ENCODE measurements at places on chromosomes 6 and 20.

DNA sequence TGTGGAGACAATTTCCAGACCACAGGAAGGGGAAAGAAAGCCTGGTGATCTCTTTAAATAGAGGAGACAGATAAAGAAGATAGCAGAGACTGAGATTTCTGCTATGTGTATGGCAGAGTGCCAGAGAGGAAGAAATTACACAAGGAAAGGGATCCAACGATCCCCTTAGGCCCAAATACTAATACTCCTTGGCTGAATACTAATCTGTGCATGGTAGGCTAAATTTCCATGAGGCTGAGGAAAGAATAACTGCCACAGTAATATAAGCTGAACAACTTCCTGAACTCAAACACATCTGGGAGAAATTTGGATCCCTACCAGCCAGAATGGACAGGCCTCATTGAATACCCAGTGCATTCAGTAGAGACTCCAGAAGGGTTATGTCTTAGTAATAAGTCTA lies 83.3 kb upstream of the TNFAIP3 start:
- no peak overlapping the region for H3K27ac ChIP-seq
- H3K4me3 ChIP-seq: no peak overlapping the region
- no peak for DNase-seq
- no peaks in the 10 kb centered on the region for H3K4me1 ChIP-seq
- no peaks in the 10 kb centered on the region for H3K27me3 ChIP-seq

GRCh38 chr6:33088258-33088930 lies 12.6 kb downstream of the HLA-DPB1 start:
- no peak overlapping the region for H3K4me3 ChIP-seq
- no peak for DNase-seq
- no peaks in the 10 kb centered on the region for H3K4me1 ChIP-seq
- H3K27me3 ChIP-seq: no peaks in the 10 kb centered on the region

DNA sequence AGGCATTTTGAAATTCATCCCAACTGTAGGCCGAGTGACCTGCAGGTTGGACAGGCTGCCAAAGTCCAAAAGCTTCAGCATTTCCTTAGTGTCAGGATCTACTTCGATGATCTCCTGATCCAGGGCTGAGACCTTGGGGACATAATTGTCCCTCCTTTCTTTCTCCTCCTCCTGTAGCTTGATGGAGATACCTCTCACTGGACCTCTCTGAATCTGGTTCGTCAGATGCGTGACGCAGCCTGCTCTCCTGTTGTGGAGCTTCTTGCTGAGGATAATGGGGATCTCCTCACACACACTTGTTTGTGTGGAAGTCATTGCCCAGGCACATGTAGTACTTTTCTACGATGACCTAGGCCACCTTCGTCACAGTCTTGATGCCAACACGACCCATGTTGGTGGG lies 1.5 kb upstream of the MAS1L start:
- no peaks in the 10 kb centered on the region for H3K4me1 ChIP-seq
- DNase-seq: no peak
- no peaks in the 10 kb centered on the region for H3K27me3 ChIP-seq

DNA sequence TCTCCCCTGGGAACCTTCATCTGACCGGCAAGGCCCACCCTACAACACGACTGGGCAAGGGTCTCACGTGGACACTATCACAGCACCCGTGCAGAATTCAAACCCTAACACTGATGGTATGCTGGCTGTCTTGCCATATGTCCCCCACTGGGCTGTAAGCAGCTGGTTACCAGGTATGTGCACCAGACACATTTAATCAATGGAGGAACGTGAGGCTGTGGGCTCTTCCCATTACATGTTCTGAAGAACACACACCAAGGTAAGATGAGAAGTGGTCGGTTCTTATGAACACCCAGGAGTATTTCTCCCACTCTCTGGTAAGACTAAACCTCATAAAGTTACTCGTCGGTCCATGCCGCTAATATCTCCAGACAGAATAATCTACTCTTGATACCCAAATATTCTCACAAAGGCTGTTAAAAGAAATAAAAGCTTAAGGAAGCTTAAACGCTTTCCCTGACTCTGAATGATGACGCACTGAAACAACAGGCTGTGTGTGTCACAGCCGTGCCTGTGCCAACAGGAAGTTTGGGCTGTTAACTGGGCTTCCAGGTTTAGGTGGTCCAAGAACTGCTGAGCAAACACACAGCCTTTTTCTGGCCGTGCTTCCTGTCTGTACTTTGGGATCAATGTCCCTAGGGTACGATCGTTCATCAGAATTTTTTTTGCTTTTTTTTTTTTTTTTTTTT lies 75.3 kb downstream of the SLC23A2 start:
- H3K4me3 ChIP-seq: peak overlapping the region; percentile 49
- H3K36me3 ChIP-seq: no peaks in the 10 kb centered on the region
- no peaks in the 10 kb centered on the region for H3K27me3 ChIP-seq
- DNase-seq: peak; percentile 63

DNA sequence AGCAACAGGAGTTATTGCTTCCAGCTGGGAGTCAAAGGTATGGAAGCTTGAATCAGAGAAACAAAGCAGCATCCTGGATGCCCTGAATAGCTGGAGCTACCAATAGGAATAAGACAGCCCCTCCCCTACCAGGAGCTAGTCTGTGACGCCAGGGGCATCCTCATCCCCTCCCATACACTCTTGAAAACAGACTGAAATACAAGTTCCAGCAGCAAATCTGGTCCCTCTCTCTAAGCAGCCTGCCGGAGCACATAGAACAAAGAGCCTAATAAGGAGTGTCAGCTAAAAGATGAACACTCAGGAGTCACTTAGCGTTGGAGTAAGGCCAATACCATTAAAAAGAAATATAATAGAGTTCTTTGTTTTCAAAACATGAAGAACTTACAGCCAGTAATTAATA lies 25.6 kb downstream of the FILIP1 start:
- DNase-seq: no peak
- H3K27me3 ChIP-seq: no peaks in the 10 kb centered on the region
- no peak overlapping the region for H3K4me3 ChIP-seq
- H3K4me1 ChIP-seq: peaks cover 16% of the 10 kb centered on the region
- no peaks in the 10 kb centered on the region for H3K36me3 ChIP-seq

- DNase-seq: no peak
- H3K4me1 ChIP-seq: no peaks in the 10 kb centered on the region
- H3K27ac ChIP-seq: no peak overlapping the region
Measured at GRCh38 chr6:74447013-74447412, 751.0 kb downstream of the CD109 start.

DNA sequence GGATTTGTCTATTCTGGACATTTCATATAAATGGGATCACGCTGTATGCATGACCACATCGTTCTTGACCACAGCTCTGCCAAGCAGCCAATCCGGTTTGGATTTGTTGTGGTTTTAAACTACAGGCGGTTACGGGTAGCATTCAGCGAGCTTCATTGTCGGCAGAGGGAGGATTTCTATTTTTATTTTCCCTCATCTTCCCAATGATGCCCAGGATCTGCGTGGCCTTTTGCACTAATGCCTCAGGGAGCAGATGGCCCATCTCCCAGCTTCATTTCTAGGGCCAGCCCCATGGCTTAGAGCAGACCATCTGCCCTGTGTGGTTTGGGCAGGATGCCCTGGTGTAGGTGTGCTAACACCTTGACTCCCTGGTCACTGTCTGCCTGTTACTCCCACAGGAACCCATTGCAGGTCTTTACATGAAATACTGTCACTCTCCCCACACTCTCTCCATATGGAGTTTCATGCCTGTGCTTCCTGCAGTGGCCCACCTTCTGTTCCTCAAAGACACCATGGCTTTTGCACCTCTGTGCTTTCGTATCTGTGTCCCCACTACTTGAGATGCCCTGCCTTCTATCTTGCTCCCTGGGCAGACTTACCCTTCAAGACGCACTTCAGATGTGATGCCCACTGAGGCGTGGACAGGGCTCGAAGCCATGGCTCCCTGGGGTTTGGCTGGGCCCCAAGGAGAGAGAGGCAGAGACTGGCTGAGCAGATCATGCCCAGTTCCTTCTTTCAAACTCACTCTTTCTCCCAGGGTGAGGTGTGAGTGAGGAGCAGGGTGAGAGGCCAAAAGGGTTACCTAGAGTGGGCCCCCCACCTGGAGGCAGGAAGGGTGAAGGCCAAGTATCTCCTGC lies 26.0 kb downstream of the SDCBP2 start:
- H3K4me1 ChIP-seq: no peaks in the 10 kb centered on the region
- no peak for DNase-seq
- no peak overlapping the region for H3K27ac ChIP-seq
- no peak overlapping the region for H3K4me3 ChIP-seq
- H3K36me3 ChIP-seq: peaks cover 17% of the 10 kb centered on the region

DNA sequence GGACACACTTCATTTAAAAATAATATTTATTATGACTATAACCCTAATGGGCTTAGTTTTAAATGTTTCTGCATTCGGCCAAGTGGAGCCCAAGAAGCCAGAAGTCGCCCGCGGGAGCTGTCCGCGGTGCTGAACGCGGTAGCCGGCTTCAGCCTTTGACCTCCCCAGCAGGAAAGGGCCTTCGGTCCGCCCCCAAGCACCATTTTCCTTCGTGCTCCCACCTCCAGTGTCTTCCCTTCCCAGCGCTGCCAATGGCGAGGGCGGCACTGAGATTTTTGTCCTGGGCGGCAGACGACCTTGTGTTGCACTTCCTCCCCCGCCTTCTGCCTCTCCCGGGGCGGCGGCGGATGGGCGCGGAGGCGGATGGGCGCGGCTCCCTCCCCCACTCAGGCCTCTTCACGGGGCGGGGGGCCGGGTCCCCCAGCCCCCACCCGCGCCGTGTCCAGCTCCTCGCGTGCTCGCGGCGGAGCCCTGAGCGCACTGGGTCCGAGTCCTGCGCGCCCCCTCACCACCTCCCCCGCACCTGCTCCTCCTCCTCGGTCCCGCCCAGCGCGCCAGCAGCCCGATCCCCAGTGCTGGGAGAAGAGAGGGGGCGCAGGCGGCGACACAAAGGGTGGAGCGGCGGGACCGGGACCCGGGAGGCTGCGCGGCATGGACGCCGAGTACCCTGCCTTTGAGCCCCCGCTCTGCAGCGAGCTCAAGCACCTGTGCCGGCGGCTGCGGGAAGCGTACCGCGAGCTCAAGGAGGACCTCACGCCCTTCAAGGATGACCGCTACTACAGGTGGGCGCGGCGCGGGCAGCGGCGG lies 23.6 kb upstream of the TMEM181 start:
- no peak for DNase-seq
- peak overlapping the region; percentile 70 for H3K4me3 ChIP-seq
- H3K27ac ChIP-seq: no peak overlapping the region
- H3K4me1 ChIP-seq: peaks cover 13% of the 10 kb centered on the region

All from thoracic aorta (tissue), 2 donors.